ENCODE measurements at places on chromosomes 6 and 20.

GRCh38 chr6:903761-904160 lies 210.8 kb upstream of the EXOC2 start:
- no peak for DNase-seq

DNA sequence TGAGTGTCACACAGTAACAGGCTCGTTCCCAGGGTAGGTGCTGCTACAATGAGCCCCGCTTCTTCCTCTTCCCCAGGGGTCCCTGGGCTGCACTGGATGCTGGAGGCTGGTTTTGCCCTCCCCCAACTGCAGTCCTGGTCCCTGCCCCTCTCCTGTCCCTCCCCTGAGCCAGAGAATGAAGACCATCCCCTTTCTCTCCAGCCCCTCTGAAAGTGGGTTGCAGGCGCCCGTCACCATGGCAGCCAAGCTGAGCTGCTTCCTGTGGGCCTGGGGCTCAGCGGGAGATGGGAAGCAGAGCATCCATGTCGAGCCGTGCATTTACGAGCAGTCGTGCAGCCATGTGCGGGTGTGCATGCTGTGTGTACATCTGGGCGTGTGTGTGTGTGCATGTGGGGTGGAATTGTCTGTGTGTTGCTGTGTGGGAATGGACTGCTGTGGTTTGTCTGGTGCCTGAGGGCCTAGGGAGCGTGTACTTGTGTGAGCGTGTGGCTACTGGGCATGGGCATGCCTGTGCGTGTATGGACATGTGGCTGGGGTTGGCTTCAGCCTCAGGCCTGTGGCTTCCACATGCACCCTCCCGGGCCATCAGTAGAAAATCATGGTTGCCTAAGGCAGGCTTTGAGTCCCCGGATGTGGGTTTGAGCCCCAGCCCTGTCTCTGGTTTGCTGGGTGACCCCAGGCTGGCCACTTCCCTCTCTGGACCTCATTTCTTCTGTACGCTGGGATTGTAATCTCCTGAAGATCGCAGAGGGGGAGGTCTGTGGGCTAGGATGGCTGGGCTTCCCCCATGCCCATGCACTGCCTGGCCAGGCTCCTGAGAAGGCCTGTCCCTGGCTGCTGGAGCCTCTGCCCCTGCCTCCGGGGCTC lies 48.8 kb downstream of the SRC start:
- DNase-seq: no peak

- no peak for DNase-seq
Observed at GRCh38 chr6:33112148-33112547, 36.4 kb downstream of the HLA-DPB1 start.

GRCh38 chr20:63652192-63652980 lies 838 bp downstream of the STMN3 start:
- no peak for DNase-seq

DNA sequence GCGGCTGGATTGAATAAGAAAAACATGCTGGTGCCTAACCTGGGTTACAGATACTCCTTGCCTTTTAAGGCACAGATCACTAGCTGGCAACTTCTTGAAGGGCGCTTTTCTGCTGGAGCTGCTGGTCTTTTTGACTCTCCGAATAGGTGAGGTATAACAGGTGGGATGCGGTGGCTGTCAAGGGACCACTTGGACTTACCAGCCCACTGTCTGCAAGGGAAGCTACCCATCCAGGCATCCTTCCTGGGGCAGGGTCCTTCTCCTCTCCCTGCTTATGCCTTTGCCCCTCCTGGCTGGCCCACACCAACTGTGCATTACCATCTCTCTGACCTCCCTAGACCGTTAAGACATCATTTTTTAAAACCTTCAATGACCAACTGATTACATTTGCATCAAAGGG lies 57.4 kb downstream of the NPEPL1 start:
- no peak for DNase-seq

DNA sequence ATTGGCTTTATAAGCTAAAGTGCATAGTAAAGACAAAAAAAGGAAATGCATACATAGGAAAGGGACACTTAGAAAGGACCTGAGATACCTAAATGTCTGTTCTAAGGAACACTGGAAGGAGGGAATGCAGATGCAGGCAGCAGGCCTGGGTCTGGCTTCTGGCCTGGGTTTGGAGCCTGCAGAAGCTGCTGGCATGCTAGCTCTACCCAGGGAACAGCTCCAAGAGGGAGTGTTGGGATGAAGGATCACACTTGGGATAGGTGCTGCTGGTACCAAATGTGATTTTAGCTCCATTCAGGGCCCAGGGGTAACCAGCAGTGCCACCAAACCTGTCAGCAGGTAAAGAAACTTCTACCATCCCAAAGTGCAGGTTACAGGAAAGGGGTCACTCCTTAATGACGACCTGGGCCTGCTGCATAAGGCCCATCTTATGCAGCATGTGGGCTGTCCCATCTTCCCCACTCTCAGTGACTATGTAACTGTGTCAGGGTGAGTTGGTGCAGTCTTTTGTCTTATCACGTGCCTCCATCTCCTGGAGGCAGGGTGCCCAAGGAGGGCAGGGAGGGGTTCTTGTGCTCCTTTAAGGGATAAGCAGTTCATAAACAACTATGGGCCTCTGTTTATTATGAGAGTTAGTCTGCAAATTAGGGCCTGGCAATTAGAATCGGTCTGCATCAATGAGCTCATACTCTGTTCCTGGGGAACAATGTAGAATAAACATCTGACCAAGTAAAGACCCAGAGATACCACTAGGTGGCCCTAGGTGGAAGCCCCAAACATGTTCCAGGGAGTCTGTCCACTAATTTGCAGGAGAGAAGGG lies 26.9 kb downstream of the DDX27 start:
- peak; percentile 30 for DNase-seq

DNA sequence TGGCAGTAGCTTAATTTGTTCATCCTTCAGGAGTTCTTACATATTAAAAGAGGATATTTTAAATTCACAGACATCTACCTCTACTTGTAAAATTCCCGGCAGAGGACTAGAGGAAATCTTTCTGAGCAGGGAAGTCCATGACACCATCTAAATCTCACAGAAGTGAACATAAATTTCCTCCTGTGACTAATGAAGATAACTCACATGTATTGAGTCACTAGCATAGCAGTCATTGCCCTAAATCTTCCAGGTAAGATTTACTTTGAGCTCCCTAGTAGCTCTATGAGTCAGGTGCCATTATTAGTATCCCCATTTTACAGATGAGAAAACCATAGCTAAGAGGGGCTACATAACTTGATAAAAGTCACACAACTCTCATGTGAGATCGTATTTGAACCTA lies 1058.6 kb upstream of the FLRT3 start:
- no peak for DNase-seq

GRCh38 chr6:24429146-24429545 lies 26.4 kb downstream of the MRS2 start:
- DNase-seq: no peak

DNA sequence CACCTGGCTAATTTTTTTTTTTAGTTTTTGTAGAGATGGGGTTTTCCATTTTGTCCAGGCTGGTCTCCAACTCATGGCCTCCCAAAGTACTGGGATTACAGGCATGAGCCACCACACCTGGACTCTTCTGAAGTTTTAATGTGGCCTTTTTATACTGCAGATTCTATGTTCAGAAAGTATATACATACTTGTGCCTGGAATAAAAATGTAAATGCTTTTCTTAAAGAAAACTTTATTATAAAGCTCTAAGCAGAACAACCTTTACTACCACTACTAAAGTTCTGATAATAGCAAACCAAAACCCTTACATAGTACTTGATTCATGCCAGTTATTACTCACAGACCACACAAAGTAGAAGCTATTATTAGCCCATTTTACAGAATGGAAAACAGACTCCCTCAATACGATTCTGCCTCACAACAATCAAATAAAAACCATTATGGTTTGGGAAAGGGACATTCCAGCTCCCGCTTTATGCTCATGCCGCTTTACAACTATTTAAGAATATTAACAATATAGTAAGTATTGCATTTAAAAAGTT lies 5.3 kb downstream of the PHIP start:
- no peak for DNase-seq

GRCh38 chr6:110341663-110342596 lies 16.2 kb downstream of the METTL24 start:
- DNase-seq: no peak

DNA sequence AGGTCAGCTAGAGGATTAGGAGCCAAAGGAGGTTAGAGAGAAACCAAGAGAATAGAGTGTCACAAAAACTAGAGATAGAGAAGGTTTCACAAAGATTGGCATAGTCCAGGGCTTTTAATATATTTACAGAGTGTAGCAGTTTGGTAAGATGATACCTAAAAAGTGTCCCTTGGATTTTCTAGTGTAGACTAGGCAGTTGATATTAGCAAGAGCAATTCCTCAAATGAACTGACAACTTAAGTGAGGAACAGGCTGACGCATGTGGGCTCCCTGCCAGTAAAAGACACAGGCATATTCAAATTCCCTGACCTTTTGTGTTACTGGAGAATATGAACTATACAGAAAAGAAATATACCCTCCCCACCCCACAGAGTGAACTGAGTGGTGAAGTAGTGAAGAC lies 40.1 kb downstream of the VTA1 start:
- no peak for DNase-seq

All from stimulated activated naive CD8-positive, alpha-beta T cell treated with anti-CD3 and anti-CD28 coated beads, Interleukin-15, amount 100 ng/mL, for 72 hours (primary cell).